ENCODE measurements at places on chromosomes 16 and 17.
A peak's percentile ranks its signal among the peaks of the same experiment; 100 is the strongest.

DNA sequence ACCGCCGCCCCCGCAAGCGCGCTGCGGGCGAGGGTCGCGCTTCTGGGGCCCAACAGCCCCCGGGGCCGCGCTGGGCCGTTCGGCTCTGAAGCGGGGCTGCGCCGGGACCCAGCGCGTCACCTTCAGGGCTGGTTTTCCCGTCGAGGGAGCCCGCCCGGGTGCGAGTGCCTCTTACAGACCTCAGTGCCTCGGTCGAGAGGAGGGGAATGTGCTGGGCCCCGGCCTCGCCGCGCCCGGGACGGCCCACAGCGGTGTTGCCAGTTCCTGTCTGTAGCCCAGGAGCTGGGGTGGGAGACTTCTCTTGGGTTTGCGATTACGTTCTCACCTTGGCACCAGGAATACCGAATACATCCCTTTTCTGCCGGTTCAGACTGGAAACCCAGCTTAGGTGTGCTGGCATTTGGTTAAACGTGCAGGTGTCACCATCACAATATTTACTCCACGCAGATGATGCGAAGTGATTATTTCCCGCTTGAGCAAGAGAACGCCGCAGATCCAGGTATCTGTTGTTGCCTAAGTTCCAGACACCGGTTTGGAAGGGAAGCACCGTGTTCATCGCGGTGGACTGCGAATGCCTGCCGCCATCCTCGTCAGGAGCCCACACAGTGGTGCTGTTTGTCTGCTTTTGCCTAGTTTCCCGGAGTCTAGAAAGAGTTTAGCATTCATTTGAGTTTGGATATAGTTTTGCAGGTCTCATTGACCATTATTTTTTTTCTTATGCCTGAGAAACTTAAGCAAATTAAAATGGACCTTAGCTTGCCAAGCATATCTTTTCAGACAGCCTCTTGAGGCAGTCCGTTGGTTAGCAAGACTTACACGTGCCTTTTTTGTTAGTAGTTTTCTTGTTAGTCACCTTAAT, 914 bp downstream of the MAP1LC3B start:
- DNase-seq, result peak; percentile 71

DNA sequence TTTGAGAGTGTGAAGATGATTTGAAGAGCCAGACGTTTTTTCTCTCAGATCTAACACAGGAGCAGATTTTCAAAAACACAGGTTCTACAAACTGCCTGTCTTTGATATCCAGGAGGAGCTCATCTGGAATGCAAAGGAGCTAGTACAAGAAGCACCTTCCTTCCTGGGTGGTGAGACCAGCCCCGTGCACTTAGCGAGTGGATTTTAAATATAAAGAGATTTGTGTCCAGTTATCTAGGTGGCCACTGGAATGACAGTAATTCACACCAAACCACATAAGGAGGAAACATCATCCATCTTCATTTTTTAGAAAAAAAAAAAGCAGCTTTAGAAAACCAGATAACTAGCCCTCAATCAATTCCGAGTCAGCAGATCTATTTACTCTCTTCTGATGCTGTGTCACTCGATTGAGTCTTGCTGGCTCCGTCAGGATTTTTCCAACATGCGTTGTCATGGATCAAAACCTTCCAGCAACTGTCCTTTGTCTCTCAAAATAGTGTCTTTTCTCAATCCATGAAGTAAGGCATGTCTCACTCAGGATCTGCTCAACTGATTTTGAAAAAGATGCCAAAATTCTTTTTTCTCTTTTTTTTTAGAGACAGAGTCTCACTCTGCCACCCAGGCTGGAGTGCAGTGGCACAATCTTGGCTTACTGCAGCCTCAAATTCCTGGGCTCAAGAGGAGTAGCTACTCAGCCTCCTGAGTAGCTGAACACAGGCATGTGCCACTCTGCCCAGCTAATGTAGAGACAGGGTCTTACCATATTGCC, 451.2 kb upstream of the PSMD7 start:
- no peak for DNase-seq

GRCh38 chr16:3592559-3592958, 15.4 kb upstream of the NLRC3 start:
- DNase-seq, result no peak

DNA sequence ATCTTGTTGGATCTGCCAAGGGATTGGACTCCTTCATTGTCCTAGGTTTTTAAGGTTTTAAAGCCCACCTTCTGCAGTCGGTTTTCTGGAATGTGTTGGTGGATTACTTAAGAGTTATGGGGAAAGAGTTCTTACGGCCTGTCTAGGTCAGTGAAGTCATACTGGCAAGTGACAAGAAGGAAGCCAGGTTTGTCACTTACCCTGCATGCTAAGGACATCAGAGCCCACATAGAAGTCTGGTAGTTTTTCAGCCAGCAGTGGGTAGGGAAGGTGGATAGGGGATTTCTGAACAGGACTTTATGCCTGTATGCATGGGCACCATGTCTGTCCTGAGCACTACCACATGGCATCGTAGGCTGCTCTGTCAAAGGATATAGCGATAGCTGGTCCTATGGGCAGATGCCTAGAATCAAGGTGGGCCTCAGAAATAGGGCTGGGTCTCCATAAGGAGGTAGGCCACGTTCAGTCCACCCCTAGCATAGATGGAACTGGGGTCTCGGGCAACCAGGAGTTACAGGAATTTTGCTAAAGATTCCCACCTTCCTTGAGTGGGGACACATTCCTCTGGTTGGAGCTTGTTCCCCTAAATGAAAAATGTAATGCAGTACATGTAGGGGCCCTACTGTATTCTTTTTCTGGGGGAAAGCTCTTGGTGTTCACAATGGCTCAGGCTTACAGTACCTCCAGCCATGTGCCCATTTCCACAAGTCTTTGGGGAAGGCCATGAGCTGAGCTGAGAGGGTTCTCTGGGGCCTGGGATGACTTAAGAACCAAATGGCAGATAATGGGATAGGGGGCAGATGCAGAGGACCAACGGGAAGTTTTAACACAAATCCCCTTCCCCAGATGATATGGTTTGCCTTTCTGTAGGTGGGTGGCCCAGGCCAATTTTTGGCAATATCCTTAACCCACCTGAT, 27.5 kb downstream of the TRPV2 start:
- no peak for DNase-seq

- peak; percentile 19 for DNase-seq
These were observed 70.5 kb downstream of the GAS7 start for GRCh38 chr17:10127819-10128425.

- DNase-seq, result no peak
These were observed 28.6 kb downstream of the PMP22 start for GRCh38 chr17:15236281-15237105.

GRCh38 chr17:47095268-47095667, 93.8 kb downstream of the CDC27 start:
- DNase-seq, result no peak

DNA sequence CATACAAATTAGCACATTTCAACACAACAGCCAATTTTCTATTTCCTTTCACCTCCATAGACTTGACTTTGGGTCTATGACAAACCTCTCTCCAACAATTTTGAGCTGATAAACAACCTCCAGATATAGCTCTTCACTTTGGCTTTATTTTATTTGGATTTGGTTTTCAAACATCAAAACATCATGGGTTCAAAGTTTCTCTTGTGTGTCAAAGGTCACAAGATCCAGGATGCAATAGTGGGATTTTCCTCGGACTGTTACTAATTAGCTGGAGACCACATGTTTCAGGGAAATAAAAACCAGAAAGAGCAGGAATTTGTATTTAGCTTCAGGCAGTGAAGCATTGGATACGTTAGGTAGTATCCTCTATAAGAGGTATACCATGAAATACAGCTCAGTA, 351.0 kb upstream of the SOX9 start:
- DNase-seq, result no peak

- DNase-seq, result peak; percentile 32
These were observed 82.2 kb downstream of the SPECC1 start for GRCh38 chr17:20091174-20092029.

DNA sequence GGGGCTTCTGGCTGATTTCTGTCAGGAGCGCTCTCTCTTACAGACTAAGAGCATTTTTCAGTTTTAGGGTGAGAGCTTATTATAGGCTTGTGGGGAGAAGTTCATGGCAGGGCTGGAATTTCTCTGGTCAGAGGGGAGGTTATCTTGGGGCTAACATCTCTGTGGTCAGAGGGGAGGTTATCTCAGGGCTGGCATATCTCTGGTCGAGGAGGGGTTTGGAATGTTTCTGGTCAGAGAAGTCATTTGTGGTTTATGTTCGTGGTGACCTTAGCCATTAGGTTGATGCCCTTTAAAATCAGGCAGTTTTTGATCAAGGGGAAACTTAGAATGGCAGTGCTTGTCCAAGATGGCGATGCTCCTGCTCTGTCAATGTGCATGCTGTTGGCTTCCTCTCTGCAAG, 10.8 kb upstream of the USP31 start:
- DNase-seq, result no peak

DNA sequence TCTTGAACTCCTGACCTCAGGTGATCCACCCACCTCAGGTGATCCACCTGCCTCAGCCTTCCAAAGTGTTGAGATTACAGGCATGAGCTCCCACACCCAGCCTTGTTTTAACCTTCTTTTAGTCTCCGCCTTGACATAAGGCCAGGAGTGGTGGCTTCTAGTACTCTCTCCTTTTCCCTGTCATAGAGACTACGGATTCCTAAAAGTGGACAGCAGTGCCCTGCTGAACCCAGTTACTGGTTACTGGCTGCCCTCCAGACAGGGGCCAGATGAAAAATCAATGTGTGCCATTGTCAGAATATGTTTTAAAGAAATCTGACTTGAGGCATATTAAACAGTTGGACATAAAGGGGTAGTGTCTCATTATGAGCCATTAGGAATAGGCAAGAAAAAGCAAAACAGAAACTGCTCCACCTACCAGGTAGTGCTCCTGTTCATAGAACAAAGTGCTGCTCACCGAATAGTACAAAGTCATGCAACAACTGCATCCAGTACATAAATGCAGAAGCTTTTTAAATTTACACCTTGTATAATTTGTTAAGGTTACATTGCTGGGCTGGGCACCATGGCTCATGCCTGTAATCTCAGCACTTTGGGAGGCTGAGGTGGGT, 32.1 kb downstream of the TRIM25 start:
- DNase-seq, result no peak

DNA sequence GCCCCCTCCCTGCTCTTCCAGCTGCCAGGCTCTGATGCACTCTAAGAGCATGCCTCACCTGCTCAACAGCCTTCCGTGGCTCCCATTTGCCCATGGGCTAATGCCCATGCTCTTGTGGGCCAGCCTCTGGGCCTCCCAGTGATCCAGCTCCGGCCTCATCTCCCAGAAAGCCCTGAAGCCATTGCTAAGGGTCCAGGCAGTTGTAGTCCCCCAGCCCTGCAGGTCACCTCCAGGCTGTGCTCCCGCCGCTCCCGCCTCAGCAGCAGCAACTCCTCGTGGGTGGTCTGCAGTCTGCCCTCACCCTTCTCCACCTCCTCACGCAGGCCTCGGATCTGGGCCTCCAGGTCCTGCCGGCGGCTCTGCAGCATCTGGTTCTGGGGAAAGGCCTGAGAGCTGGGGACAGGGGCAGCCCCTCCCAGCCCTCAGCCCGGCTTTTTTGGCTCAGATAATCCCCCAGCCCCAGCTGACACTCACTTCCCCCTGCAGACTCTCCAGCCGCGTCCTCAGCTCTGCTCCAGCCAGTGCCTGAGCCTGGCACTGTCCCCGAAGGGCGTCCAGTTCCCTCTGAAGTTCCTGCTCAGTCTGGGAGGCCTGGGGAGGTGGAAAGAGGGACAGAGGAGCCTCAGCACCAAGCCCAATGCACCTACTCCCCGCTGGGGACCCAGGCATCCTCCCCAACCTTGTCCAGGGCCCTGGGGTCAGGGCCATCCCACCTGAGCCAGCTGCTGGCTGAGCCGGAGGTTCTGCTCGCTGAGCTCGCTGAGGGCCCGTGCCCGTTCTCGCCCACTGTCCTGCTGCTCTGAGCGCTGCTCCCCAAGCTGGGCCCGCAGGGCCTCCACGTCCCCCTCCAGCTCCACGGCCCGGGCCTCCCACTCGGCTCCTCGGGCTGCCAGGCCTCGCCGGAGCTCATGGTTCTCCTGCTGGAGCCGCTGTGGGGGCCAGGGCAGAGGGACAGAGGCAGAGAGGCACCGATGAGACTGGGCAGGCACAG, 6.2 kb downstream of the BICDL2 start:
- no peak for DNase-seq

GRCh38 chr16:1548233-1548632, 14.8 kb downstream of the TMEM204 start:
- DNase-seq, result no peak

DNA sequence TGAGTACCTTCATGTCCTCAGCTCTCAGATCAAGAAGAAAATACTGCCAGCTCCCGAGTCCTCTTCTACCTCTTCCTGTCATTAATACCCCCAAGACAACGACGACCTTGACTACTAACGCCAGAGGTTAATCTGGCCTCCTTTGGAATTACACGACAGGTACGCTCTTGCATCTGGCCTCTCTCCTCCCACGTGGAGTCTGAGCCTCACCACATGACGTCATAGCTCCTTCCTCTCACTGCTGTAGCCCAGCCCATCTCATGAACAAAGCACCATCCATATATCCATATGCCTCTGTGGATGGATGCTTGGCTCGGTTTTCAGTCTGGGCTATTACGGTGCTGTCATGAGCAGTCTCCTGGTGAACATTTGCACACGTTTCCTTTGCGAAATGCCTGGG, 110.2 kb upstream of the TNRC6C start:
- no peak for DNase-seq

DNA sequence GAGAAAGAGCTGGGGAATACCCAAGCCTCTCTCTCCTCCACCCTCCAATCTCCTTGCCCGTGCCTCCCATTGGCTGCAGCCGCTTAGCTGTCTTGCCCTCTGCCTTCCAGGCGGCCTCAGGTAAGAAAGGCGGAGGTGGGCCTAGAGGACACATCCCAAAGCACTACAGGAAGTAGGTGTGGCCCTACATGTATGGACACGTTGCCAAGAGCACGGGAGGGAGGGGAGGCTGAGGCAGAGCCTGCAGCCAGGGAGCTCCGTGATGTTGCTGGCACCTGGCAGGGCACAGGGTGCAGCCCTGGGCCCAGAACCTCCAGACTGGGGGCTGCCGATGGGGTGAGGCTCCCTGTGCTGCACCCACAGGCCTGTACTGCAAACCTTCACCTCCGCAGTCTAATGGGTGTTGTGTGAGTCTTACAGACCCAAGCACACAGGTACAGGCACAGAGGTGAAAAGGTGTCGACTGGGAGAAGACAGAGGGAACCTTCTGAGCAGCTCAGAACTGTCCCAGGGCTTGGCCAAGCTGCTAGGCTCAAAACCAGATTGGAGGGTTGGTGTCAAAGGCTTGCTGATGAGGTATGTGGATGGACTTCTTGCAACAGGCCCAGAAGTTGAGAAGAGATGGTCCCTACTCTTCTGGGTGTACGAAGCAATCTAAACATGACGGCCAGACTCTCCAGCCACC, 23.5 kb upstream of the FOXK2 start:
- peak; percentile 70 for DNase-seq

- no peak for DNase-seq
These were observed 594.8 kb upstream of the CDH5 start for GRCh38 chr16:65771707-65772106.

DNA sequence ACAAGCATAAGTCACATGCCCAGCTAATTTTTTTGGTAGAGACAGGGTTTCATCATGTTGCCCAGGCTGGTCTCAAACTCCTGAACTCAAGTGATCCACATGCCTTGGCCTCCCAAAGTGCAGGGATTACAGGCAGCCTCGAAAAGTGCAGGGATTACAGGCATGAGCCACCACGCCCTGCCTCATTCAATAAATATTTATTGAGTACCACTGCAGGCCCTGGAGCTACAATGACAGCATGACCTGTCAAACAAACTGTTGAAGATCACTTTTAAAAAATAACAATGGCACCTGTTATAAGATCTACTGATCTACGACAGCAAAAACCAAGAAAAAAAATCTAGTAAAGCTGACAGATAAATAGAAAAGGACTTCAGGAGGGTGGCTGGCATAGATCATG, 76.3 kb downstream of the CEP95 start:
- DNase-seq, result no peak
